Stimulated activated CD8-positive, alpha-beta memory T cell treated with anti-CD3 and anti-CD28 coated beads, Interleukin-4, amount 100 ng/mL, for 1 hour (primary cell): ENCODE measurements at places on chromosomes 16 and 17.

DNA sequence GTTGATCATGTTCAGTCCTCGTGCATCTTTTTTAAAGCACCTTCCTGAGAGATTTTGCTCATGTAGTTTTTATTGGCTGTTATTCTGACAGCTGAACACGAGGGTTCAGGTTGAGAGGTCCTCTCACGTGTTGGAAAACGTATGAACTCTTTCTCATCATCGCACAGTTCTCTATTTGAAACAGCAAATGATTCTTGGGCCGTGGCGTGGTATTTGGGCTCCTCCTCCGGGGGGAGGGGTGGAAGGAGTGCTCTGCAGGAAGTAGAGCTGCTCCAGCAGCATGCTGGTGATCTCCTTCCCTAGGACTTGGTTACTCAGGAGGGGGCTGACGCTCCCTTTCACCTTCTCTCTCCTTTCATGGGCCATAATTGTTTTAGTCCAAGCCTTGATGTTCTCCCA, 70.4 kb downstream of the KSR1 start:
- no peak for DNase-seq

DNA sequence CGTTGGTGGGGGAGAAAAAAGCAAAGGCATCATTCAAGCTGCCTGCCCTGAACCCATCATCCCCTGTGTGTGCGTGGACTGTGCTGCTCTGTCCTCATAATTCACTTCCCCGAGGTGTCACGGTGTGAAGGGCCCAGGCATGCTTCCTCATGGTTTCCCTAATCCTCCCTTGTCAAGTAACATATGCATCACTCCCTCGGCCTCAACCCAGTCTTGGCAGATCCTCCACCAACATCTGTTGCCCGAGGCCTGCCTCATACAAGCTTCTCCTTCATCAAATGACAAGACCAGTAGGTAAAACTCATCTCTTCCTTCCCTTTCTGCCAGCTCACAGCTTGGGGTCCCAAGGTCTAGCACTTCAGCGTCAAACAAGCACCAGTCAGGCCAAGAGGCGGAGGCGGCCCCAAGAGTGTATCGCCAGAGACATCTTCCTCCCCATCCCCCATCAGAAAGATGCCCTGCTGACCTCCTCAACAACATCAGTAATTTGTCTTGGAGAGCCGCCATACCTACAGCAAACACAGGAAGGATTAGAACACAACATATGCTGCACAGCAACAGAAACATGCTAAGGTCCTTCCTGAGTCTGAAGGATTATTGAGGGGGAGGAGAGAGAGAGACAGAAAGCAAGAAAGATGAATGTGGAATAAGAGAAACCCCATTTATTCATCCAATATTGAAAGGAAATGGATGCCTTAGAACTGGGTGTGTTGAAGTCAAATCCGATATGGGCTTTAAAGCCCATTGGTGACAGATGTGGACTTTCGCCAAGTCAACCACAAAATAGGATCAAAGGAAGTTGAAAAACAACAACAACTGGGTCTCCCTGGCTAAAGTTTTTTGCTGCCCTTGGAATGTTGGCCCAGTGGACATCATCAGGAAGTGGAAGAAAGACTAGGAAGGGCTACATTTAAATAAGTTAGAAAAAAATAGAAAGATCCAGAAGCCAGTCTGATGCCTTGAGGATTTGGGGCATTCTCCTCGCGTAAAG, 38.4 kb downstream of the SOX9 start:
- no peak for DNase-seq

- DNase-seq, result no peak
Observed at GRCh38 chr17:57465610-57466009, 209.3 kb downstream of the MSI2 start.

- DNase-seq, result no peak
Observed at GRCh38 chr16:4313563-4314531, 2.0 kb upstream of the GLIS2 start.

- no peak for DNase-seq
Observed at GRCh38 chr17:53633856-53634255, 188.9 kb upstream of the KIF2B start.

GRCh38 chr16:3023415-3023668, 400 bp downstream of the HCFC1R1 start:
- no peak for DNase-seq

DNA sequence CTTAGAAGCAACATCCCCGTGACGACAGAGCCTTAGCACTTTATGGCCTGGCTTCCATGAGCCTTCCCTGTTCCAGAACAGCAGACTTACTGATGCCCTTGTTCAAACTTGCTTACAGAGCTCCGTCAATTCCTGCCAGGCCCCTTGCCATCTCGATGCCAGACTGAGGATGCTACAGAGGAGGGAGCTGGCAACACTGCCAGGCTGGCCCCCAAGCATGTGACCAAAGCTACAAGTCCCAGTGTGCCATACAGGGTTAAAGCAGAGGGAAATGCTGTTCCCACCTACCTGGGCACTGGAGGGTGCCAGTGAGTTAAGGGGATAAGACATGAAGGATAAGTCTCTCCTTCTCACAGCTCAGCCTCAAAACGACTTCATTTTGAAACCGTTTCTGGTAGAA, 33.5 kb upstream of the SREBF1 start:
- no peak for DNase-seq

GRCh38 chr16:19700319-19700781, 17.7 kb downstream of the KNOP1 start:
- DNase-seq, result no peak

GRCh38 chr16:9681508-9681907, 500.7 kb downstream of the GRIN2A start:
- no peak for DNase-seq

DNA sequence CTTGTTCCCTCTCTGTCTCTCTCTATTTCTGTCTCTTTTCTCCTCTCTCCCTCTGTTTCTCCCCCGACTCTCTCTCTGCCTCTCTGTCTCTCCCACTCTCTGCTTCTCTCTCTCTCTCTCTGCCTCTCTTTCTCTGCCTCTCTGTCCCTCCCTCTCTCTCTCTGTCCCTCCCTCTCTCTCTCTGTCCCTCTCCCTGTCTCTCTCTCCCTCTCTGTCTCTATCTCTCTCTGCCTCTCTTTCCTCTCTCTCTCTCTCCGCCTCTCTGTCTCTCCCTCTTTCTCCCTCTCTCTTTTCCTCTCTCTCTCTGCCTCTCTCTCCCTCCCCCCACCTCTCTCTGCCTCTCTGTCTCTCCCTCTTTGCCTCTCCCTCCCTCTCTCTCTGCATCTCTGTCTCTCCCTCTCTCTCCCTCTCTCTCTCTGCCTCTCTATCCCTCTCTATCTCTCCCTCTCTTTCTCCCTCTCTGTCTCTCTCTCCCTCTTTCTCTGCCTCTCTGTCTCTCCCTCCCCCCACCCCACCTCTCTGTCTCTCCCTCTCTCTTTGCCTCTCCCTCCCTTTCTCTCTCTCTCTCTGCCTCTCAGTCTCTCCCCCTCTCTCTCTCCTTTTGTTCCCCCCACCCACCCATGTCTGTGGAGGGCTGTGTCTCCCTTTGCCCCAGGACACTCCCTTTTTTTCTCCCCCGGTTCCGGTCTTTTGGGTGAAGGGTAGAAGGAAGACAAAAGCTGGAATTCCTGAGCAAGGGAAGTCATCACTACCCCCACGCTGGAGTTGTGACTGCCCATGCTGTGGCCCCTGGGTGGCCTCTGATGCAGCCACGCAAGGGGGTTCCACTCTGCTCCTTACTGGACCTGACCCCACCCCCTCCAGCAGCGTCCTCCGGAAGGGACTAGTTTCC, 27.1 kb upstream of the MGAT5B start:
- DNase-seq, result no peak

- DNase-seq, result no peak
Observed at GRCh38 chr17:69851736-69852135, 223.3 kb upstream of the KCNJ16 start.

DNA sequence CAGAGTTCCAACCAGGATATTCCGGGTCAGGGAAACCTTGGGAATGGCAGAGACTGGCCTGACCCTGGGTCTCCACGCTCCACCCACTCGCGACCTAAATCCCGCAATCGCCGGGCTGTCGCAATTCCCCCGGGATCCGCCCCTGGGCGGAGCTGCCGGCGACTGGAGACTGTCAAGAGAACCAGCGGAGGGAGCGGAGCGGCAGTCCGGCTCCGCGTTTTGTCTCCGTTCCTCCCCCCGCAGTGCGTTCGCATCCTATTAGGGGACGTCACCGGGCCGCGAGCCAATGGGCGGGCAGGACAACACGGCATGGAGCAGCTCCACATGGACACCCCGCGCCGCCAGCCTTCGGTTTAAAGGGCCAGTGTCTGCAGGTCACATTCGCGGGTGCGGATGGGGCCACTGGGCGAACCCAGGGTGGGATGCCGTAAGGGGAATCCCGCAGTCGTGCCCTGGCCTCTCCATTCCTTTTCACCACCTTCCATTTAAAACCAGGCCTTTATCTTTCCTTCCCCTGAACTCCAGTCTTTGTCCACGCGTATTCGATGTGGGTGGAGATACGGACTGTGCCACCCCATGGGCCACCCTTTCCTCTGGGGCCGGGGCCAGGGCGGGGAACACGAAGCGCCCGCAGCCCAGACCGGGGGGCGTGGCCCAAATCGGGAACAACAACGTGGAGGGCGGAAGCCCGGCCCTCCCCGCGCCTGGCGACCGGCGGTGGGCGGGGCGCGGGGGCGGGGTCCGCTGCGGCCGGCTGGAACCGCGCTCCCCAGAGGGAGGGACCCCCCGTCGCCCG, 764 bp upstream of the MNT start:
- peak; percentile 98 for DNase-seq

- no peak for DNase-seq
Observed at GRCh38 chr16:84965428-84966415, 45.6 kb downstream of the ZDHHC7 start.

GRCh38 chr17:10435096-10435495, 13.3 kb upstream of the MYH8 start:
- no peak for DNase-seq

DNA sequence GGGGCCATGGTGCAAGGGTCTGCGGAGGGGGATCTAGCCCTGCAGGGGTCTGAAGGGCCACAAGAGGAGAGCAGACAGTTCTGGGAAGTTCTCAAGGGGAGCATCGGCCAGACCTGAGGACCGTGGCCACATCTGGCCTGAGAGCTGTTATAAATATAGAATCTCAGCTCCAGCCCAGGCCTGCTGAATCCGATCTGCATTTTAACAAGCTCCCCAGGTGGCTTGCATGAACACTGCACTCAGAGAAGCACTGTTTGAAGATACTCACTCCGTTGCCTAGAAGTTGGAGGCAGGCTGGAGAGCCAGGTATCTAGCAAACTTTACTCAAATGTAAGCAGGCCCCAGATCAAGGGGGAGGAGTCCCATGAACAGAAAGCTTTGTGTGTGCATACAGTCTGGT, 61.3 kb downstream of the NKD1 start:
- no peak for DNase-seq

- no peak for DNase-seq
Observed at GRCh38 chr16:58459344-58460218, 40.4 kb upstream of the NDRG4 start.

DNA sequence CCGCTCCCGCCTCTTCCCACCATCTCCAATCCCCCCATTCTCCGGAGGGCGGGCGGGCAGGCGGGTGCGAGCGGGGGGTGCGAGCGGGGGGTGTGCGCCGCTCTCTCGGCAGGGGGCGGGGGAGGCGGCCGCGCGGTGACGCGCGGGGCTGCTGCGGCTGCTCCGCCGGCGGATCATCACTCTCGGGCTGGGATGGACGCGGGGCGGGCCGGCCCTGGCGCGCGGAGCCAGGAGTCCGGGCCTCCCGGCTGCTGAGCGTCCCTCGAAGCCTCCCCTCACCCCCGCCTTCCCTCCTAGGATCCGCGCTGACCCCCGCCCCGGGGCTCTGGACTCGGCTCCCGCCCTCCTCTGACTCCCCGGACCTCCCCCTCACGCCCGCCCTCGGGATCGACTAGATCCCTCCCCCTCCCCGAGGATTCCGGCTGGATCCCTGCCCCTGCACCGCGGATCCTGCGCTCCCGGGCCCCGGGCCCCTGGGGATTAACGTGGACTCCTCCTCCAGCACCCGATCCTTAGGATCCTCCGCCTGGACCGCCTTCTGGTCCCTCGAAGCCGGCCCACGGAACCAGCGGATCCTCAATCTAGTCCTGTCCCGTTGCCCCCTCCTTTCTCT, 946 bp upstream of the TMEM256 start:
- DNase-seq, result no peak

DNA sequence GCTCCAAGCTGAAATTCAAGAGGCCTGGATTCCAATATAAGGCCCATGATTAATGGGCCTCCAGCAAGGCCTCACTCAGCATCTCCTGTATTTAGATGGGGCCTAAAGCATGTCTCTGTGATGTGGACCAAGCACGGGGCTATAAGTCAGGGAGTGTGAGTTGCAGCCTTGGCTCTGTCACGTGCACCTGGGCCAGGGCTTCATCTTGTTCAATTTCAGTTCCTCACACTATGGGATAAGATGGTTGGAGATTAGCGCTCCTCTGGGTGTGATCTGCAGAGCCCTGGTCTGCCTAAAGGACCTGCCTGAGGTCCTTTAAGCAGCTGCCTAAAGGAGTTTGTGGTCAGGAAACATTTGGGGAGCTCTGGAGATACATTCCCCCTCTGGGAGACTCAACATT, 25.2 kb downstream of the KLHL36 start:
- no peak for DNase-seq

DNA sequence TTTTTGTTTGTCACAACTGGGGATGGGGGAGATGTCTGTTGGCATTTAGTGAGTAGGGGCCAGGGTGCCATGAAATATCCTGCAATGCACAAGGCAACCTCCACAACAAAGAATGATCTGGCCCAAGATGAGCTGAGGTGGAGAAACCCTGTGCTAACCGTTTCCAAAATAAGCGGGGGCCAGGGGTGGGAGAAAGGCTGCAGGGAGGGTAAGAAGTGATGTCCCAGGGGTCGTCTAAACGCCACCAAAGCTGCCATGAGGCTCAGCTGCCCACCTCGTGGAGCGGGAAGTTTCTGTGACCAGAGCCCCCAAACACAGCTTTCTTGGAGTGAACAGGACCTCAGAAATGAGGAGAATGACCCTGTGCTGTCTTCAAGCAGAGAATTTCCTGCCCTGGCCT, 76.5 kb upstream of the CDH5 start:
- no peak for DNase-seq

DNA sequence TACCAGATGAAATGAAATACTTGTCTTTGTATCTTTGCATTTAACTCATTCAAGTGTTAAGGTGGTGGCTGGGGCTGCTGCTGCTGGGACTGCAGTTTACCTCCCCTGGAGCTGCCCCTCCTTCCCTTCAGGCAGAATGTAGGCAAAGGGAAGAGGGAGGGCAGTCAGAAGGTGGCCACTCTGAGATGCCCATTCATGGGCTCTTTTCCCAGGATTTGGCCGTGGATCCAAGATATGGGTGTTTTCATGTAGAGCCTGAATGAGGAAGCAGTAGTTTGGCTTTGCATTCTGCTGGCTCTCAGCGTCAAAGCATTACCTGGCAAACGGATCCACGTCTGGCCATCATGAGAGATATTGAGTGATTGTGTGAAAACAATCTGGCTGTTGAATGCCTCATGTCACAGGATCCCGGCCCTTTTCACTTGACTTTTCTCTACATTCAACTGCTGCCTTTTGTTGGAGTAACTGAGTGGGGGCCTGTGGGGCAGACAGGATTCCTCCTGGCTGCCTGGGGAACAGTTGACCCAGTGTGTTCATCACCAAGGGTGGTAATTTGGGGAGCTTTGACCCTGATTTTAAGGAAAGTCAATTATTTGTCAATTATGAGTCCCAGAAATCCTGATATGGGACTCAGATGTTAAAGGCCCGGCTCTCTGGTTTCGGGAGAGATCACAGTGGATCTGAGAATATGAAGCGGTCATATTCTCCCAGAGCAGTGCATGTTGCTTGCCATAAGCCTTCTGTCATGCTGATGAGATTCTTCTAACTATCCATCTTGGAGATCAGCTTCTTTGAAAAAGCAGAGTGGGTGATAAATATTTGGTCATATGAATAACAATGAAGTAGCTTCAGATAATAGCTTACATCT, 236.8 kb downstream of the IRX3 start:
- DNase-seq, result no peak
